ENCODE measurements at places on chromosomes 12 and 14.

DNA sequence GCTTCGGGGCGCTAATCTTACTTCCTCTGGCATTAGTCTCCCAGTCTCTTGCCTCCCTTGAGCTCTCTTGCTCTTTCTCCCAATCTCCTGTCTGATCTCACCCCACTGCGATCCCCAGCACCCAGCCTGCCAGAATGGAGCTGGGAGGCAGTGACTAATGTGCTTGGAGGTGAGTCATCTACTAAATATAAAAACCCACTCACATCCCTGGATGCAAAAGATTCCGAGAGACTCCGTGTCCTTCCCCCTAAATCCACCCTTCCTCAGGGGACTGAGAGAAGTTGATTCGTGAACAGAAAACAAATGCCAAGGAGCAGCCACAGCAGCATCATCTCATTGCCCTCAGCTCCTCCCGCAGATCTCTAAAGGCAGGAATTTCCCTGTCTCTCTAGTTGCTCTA is 45.7 kb upstream of the KCNA5 start:
- no peak for DNase-seq

DNA sequence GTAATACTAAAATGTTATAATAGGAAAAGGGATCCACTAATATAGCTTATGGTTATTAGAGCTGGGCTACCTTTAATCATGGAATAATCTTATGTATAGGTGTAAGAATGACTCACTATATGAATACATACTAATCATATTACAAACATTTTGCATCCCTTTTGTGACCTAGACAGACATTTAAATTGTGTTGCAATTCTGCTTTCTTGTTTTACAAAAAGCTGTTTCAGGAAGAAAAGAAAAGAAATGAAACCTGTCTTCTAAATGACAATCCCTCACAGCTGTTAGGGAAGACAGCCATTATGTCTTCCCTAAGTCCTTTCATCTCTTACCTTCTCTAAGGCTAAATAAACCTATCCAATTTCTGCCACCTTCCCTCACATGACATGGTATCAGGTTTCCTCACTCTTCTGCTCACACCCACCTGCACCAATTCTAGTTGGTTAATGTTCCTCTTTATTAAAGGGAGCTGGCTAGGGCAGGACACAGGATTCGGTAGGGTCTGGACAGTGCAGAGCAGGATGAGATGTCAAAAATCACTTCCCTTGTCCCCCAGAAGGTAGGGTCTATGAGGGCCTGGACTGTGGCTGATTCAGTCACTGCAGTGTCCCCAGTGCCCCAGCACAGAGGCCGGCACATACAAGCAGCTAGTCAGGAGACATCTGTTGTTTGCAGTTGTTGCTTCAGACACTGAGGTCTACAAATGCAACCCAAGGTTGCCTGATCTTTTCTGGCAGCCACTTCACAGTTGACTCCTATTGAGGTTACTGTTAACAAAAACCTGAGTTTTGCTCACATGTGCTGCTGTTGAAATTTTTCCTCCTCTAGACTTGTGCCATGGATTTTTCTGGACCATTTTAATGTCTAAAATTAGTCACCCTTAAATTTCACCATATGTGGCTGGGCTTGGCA is 3.7 kb downstream of the DHRS7 start:
- DNase-seq = no peak

DNA sequence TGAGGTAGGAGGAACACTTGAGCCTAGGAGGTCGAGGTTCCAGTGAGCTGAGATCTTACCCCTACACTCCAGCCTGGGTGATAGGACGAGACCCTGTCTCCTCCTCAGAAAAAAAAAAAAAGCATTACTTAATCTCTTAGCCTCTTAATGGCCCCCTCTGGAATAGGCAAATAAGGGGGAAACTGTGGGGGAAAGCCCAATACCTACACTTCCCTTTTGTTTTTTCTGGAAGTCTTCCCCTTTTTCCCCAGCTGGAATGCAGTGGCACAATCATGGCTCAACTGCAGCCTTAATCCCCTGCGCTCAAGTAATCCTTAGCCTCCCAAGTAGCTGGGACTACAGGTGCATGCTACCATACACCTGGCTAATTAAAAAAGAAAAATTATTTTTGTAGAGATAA is 32.2 kb downstream of the RCOR1 start:
- DNase-seq = no peak

DNA sequence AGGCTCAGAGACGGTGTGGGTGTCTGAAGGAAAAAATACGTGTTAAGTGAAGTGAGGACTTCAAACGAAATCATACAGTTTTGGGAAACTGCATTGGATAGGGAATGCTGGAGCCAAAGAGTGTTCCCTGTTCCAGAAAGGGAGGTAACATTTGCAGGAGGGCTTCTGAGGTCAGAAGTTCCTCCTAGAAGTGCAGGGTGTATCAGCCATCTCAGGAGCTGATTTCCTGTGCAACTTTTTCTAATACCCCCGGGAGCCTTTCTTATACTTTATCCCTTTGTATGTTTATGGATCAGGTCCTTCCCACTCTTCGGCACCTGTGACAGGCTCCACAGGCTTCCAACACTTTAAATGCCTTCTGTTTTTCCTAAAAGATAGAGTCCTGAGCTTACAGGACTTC is 24.9 kb downstream of the ZNF664 start:
- DNase-seq = no peak

- no peak for DNase-seq
Observed at GRCh38 chr12:117352206-117352605, 9.2 kb downstream of the NOS1 start.

- no peak for DNase-seq
Observed at GRCh38 chr14:55121628-55122439, 7.2 kb upstream of the LGALS3 start.

DNA sequence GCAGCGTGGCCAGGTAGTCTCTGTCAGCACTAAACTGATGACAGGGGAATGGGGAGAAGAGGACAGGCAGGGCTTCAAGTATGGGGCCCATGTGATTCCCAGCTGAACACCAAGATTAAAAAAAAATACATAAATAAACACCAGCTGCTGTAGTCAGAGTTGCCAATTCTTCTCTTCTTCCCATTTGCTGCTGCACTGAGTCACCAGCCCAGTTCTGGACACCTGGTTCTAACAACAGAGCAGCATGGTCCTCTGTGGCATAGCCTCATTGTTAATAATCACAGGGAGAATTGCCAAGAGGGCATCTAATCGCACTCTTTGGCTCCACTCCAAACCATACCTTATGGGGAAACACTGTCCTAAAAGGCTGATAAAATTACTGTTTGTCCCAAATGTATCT is 15.1 kb downstream of the PPM1H start:
- DNase-seq = no peak

DNA sequence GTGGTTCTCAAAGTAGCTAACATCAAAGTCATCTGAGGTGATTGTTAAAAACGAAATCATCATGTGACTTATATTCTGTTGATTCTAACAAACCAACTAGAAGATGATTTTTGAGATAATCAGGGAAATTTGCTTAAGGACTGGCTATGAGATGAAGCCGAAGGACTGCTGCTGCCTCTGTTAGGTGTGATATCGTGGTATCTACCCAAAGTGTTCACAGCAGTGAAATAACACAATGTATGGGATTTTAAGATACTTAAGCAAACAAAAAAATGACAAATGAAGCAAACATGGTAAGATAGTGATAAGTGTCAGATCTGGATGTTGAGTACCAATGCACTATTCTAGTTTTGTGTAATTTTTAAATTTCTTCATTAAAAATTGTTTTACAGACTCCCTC is 59.1 kb downstream of the GXYLT1 start:
- DNase-seq = no peak

Data from left lung (tissue), 14 donors.